Stimulated activated CD8-positive, alpha-beta memory T cell treated with anti-CD3 and anti-CD28 coated beads, Interleukin-4, amount 100 ng/mL, for 4 hours (primary cell): ENCODE measurements at places on chromosomes 16 and 17.

GRCh38 chr16:80552277-80552676 is 11.5 kb downstream of the DYNLRB2 start:
- DNase-seq, result no peak

- no peak for DNase-seq
Measured at GRCh38 chr17:35074711-35075707, 11.5 kb upstream of the RFFL start.

DNA sequence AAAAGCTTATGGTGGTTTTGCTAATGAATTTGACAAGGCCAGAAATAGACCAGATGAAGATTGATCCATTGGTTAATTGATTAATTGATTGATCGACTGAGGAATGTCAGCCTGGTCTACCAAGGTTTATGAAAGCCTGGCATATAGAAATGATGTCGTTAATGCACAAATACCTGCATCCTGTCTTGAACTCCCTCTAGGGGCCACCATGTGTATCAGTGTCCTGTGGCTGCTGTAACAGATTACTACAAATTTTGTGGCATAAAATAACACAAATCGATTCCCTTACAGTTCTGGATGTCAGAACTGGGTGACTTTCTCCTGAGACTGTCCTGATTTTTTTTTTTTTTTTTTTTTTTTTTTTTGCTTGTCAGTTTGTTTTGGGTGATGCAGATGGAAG is 553.2 kb downstream of the MAF start:
- no peak for DNase-seq

DNA sequence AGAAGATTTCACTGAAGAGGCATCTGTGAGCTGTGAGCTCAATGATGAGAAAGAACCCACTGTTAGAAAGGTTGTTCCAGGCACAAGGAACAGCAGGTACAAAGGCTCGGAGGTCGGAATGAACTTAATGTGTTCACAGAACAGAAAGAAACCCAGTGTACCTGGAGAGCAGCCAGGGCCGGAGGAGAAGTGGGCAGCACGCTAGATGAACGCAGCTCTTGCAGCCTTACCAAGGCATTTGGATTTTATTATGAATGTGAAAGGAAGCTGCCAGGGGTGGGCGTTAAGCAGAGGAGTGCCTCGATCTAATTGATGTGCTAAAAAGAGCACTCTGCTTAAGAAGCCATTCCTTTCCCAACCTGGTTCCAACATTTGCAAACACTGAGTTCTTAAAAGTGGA is 19.0 kb downstream of the EEF2K start:
- no peak for DNase-seq

DNA sequence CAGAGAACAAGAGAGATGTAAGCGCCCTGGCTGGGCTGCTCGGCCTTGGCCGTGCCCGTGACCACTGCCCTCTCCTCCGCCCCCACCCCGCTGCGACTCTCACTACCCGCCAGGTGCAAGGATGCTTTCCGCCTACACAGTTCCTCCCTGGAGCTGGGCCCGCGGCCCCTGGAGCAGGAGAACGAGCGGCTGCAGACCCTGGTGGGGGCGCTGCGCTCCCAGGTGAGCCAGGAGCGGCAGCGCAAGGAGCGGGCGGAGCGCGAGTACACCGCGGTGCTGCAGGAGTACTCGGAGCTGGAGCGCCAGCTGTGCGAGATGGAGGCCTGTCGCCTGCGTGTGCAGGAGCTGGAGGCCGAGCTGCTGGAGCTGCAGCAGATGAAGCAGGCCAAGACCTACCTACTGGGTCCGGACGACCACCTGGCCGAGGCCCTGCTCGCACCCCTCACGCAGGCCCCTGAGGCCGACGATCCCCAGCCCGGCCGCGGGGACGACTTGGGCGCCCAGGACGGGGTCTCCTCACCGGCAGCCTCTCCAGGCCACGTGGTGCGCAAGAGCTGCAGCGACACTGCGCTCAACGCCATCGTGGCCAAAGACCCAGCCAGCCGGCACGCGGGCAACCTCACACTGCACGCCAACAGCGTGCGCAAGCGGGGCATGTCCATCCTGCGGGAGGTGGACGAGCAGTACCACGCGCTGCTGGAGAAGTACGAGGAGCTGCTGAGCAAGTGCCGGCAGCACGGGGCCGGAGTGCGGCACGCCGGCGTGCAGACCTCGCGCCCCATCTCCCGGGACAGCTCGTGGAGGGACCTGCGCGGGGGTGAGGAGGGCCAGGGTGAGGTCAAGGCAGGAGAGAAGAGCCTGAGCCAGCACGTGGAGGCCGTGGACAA is 9.2 kb upstream of the MRPL58 start:
- no peak for DNase-seq

GRCh38 chr17:44793885-44794842 is 35.4 kb downstream of the ADAM11 start:
- no peak for DNase-seq

GRCh38 chr17:61514491-61514890 is 62.3 kb downstream of the TBX4 start:
- DNase-seq, result no peak

GRCh38 chr17:2042390-2042847 is 597 bp downstream of the OVCA2 start:
- DNase-seq, result no peak

DNA sequence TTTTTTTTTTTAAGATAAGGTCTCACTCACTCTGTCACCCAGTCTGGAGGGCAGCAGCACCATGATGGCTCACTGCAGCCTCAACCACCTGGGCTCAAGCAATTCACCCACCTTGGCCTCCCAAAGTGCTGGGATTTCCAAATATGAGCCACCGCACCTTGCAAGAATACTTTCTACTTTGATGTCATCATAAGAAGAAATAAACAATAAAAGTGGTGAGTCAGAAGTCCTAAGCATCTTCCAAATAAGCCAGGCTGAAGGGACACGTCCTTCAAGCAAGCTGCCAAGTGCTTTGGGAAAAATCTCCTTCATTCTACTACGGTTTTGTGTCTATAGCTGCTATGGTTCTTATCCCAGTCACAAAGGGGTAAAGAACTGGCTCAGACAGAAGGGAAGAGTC is 20.3 kb downstream of the HASPIN start:
- DNase-seq, result no peak
